ENCODE measurements at places on chromosomes 6 and 20. TPM values are rescaled to one million over a fixed set of nuclear protein-coding genes. Genes with fewer than 3 reads are reported as not detected.

Gene CDS2
- total RNA-seq = 69.3 TPM

Gene MED23
- 53.8 TPM for total RNA-seq

Gene CFAP61
- total RNA-seq = 2.0 TPM

Gene CPNE5
- 12.6 TPM for total RNA-seq

Gene LRRC73
- 2.9 TPM for total RNA-seq

Gene SLC2A10
- 3.7 TPM for total RNA-seq

Gene RREB1
- total RNA-seq = 1.6 TPM

Gene SALL4
- 0.41 TPM for total RNA-seq

Gene TBXT
- not detected for total RNA-seq

Gene BICRAL
- total RNA-seq = 23.2 TPM

Gene CST4
- total RNA-seq = not detected

Gene DUSP15
- 9.8 TPM for total RNA-seq

Gene OARD1
- total RNA-seq = 6.9 TPM

Gene OPRM1
- 1.2 TPM for total RNA-seq

Gene KCNK15
- total RNA-seq = not detected

Gene C20orf141
- total RNA-seq = not detected

All from frontal cortex (tissue), 4 donors.